ENCODE measurements at places on chromosomes 4 and X.

DNA sequence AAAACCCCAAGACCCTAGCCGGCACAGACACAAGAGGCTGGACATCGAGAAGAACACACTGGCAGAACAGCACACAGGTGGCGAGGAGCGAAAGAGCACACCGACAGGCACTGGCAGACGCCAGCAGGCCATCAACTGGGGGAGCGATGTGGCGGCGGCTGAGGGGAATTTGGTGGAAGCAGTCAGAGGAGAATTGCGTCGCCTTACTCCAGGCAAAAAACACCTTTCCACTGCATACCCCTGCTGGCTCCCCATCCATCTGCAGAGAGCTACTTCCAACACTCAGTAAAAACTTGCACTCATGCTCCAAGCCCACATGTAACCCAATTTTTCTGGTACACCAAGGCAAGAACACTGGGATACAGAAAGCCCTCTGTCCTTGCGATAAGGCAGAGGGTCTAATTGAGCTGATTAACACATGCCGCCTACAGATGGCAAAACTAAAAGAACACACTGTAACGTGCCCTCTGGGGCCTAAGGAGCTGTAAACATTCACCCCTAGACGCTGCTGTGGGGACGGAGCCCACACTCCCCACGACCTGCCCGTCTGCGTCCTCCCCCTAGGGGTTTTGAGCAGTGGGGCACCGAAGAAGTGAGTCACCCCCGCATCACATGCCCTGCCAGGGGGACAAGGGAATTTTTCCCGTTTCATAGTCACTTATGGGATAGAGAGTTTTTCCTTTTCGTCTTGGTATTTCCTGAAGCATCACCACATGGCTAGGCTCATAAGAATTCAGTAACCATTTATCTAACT, 262.3 kb downstream of the KCTD8 start:
- no peak for DNase-seq
- no peak overlapping the region for H3K27ac ChIP-seq
- no peaks in the 10 kb centered on the region for H3K4me1 ChIP-seq
- no peak overlapping the region for H3K4me3 ChIP-seq

GRCh38 chr4:83371936-83372335, 37.3 kb upstream of the HPSE start:
- H3K4me3 ChIP-seq, result no peak overlapping the region
- H3K27me3 ChIP-seq, result no peaks in the 10 kb centered on the region
- H3K36me3 ChIP-seq, result peaks cover 8% of the 10 kb centered on the region

- no peak overlapping the region for H3K27ac ChIP-seq
- H3K27me3 ChIP-seq, result no peaks in the 10 kb centered on the region
- no peaks in the 10 kb centered on the region for H3K36me3 ChIP-seq
- no peaks in the 10 kb centered on the region for H3K4me1 ChIP-seq
- H3K4me3 ChIP-seq, result no peak overlapping the region
Observed at GRCh38 chrX:17170973-17171372, 204.0 kb upstream of the NHS start.

GRCh38 chr4:11618666-11619282, 190.1 kb upstream of the HS3ST1 start:
- no peak for DNase-seq
- peak overlapping the region; percentile 47 for H3K27ac ChIP-seq
- no peak overlapping the region for H3K4me3 ChIP-seq

DNA sequence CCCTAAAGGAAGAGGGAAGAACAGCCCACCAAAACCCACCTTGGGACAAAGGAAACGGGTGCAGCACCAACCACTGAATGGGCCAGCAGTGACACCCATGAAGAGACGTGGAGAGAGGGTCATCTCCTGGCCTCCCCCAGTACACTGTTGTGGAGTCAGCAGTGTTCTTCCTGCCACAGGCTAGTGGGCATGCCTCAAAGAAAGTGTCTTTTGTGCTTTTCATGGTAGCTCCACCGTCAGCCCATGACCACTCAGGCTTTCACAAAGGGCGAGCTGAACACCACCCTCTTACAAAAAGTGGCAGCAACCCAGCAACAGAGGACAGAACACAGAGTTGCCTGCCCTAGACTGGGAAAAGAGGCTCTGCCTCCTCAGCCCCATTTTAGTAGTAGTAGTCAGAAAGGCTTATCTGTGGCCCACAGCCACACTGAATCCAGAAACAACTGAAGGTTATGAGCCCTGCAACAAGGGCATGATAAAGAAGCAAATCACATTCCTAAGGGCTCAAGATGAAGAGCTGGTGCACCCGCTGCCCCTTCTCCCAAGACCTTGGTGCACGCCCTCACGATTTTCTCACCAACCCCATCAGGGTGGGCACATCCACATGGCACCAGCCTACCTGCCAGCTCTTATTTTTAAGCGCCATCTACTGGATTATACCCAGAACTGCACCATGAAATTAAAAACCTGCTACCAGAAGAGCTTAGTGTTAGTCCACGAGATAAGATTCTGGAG, 53.1 kb downstream of the RAB28 start:
- H3K4me3 ChIP-seq, result no peak overlapping the region
- H3K4me1 ChIP-seq, result peaks cover 63% of the 10 kb centered on the region
- no peaks in the 10 kb centered on the region for H3K27me3 ChIP-seq
- no peak for DNase-seq
- peak overlapping the region; percentile 21 for H3K27ac ChIP-seq

- no peak overlapping the region for H3K27ac ChIP-seq
- H3K4me1 ChIP-seq, result no peaks in the 10 kb centered on the region
- no peak for DNase-seq
Observed at GRCh38 chr4:26020083-26020668, 106.2 kb downstream of the SMIM20 start.

DNA sequence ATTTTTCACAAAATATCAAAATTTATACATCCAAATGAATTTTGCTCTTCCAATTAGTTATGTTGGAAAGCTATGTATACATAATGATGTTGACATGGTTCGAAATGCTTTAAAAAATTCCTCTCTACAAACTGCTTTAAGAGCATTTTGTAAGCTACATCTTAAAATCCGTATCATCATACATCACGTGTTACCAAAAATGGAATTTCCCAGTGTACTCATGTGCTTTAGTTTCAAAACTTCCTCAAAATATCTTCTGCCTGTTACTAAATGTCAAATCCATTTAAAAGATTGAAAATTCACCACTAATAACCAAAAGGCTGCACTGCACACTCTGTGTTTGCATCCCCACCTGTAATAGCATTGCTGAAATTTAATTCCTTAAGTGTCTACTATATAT, 87.9 kb downstream of the WDFY3 start:
- no peak overlapping the region for H3K27ac ChIP-seq
- no peaks in the 10 kb centered on the region for H3K27me3 ChIP-seq
- H3K4me3 ChIP-seq, result no peak overlapping the region
- no peaks in the 10 kb centered on the region for H3K4me1 ChIP-seq
- no peak for DNase-seq

DNA sequence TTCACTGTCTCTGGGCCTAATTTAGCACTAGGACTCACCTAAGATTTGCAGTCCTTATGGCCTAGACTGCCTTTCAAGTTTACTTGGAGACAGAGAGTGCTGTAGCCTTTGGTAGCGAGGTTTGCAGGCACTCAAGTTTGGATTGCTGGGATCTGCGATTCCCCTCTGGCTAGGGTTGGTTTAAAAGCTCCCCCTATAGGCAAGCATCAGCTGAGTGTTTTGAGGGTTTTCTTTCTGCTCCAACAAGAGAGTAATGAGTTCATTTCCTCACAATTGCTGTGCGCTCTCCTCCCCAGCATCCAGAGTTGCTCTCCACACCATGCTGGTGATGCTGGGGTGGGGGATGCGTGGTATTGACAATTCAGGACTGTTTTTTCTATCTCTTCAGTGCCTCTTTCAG, 206.9 kb downstream of the GLUD2 start:
- DNase-seq, result no peak
- no peak overlapping the region for H3K4me3 ChIP-seq
- H3K4me1 ChIP-seq, result no peaks in the 10 kb centered on the region
- H3K27ac ChIP-seq, result no peak overlapping the region

GRCh38 chr4:151199319-151200190, 77.4 kb upstream of the PRSS48 start:
- no peak overlapping the region for H3K27ac ChIP-seq
- peaks cover 5% of the 10 kb centered on the region for H3K27me3 ChIP-seq
- no peaks in the 10 kb centered on the region for H3K36me3 ChIP-seq
- no peaks in the 10 kb centered on the region for H3K4me1 ChIP-seq

DNA sequence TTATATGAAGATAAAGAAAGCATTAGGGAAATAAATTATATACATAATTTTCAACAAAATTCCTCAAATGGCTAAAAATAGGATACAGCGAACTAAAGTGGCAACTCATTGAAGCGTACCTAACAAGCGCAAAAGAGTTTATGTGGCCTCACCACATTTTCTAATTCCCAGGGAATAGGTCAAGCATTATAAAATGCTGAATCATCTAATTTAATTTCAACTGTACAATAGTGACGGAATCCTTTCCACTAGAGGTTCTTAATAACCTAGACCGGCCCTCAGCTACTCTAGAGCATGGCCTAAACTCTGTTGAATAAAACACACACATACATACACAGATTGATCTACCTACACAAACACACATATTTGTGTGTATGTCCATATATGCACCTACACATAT, 29.1 kb downstream of the CXXC4 start:
- no peak overlapping the region for H3K4me3 ChIP-seq
- DNase-seq, result no peak
- no peaks in the 10 kb centered on the region for H3K4me1 ChIP-seq
- no peak overlapping the region for H3K27ac ChIP-seq
- no peaks in the 10 kb centered on the region for H3K27me3 ChIP-seq

- H3K27ac ChIP-seq, result peak overlapping the region; percentile 71
- peaks cover 3% of the 10 kb centered on the region for H3K36me3 ChIP-seq
- H3K4me3 ChIP-seq, result no peak overlapping the region
- peaks cover 25% of the 10 kb centered on the region for H3K4me1 ChIP-seq
- DNase-seq, result no peak
Observed at GRCh38 chrX:44884944-44885343, 12.0 kb downstream of the KDM6A start.

DNA sequence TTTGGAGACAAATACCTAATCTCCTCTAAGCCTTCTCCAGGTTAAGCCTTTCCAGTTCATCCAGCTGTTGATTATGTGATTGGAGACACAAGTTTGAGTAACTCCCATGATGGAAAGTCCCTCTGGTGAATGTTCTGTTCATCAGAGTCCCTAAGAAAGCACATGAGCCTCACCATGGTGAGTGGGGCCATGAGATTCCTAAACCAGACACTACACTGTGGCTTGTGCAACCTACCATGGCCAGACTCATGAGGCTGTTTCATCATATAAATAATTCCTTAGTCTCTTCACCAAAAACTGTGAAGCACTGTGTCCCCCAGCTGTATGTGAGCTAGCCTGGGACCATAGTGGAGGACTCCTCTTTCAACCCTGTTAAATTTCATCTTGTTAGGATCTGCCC, 14.4 kb downstream of the PKD2 start:
- no peak for DNase-seq
- no peak overlapping the region for H3K4me3 ChIP-seq
- no peak overlapping the region for H3K27ac ChIP-seq
- H3K36me3 ChIP-seq, result peaks cover 26% of the 10 kb centered on the region
- peaks cover 12% of the 10 kb centered on the region for H3K4me1 ChIP-seq

- H3K27ac ChIP-seq, result no peak overlapping the region
- no peak for DNase-seq
- no peaks in the 10 kb centered on the region for H3K27me3 ChIP-seq
- no peaks in the 10 kb centered on the region for H3K4me1 ChIP-seq
Observed at GRCh38 chrX:70219938-70220764, 14.3 kb upstream of the AWAT1 start.

DNA sequence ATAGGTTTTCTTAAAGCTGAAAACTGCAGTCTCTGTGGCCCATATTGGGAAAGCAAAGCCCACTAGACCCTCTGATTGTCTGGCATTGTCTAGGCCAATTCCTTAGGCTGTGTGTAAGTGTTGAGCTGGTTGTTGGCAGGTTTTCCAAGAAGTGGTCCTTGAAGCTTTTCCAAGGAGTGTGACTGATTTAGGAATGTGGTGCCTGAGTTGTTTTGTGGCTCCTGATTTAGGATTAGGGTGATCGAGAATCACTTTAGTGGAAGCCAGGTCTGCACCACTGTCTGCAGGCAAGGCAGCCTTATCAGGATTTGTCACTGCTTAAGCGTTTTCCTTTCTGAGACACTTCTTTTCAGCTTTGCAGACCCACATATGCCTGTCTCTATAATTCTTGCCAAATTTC, 339.0 kb upstream of the DDX53 start:
- no peak for DNase-seq
- H3K27me3 ChIP-seq, result no peaks in the 10 kb centered on the region
- peaks cover 6% of the 10 kb centered on the region for H3K4me1 ChIP-seq
- H3K4me3 ChIP-seq, result no peak overlapping the region
- no peak overlapping the region for H3K27ac ChIP-seq

DNA sequence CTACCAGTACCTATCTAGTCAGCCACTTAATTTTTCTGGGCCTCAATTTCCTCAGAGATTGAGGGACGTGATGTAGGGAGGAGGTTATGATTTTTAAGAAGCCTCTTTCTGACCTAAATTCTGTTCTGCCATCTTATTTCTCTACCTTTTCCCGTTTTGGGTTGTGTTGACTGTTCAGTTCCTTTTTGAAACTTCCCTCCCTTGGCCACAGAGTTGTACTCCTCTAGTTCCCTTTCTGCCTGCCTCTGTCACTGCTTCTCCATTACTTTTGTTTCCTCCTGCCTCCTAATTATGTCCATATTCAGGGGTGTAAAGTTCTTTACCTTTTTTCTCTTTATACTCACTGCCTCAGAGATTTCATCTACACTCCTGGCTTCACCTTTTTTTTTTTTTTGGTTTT, 25.4 kb downstream of the CLCN5 start:
- H3K4me1 ChIP-seq, result peaks cover 15% of the 10 kb centered on the region
- H3K36me3 ChIP-seq, result peaks cover 4% of the 10 kb centered on the region
- H3K27ac ChIP-seq, result no peak overlapping the region
- no peaks in the 10 kb centered on the region for H3K27me3 ChIP-seq
- peak overlapping the region; percentile 17 for H3K4me3 ChIP-seq

- H3K27me3 ChIP-seq, result peaks cover 7% of the 10 kb centered on the region
- H3K36me3 ChIP-seq, result no peaks in the 10 kb centered on the region
- no peaks in the 10 kb centered on the region for H3K4me1 ChIP-seq
- no peak overlapping the region for H3K4me3 ChIP-seq
- H3K27ac ChIP-seq, result no peak overlapping the region
- DNase-seq, result no peak
Observed at GRCh38 chr4:7679406-7680040, 244.8 kb upstream of the PSAPL1 start.

DNA sequence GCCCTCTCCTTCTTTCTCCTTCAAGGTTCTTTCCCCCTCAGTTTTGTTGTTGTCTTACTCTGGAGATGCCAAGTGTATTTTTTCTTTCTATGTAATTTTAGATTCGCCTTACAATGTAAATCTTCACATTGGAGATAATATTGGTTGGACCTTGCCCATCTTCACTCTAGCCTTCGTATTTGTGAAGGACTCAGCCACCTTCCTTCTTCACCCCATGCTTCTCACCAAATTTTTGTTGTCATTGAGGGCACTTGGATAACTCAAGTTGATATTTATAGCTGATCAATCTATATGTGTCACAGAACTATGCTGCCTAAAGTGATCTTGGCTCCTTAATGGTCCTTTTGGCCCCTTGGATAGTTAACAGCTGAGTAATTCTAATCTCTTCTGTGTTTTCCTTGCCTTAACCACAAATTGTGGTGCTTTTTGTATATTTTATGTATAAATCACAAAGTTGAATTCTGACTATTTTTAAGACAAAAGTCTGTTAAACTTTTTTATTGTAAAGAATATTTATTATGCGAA, 6.5 kb downstream of the SPRY1 start:
- peaks cover 30% of the 10 kb centered on the region for H3K36me3 ChIP-seq
- no peak overlapping the region for H3K4me3 ChIP-seq
